ENCODE measurements at places on chromosomes 13 and 19.
A peak's percentile ranks its signal among the peaks of the same experiment; 100 is the strongest.

- no peak for DNase-seq
Measured at GRCh38 chr13:106310291-106310865, 225.1 kb downstream of the EFNB2 start.

- DNase-seq, result no peak
Measured at GRCh38 chr13:40371531-40372125, 294.8 kb downstream of the FOXO1 start.

- no peak for DNase-seq
Measured at GRCh38 chr13:26629260-26629825, 71.9 kb downstream of the WASF3 start.

GRCh38 chr13:20974981-20975585 is 72.5 kb upstream of the XPO4 start:
- no peak for DNase-seq

- peak; percentile 85 for DNase-seq
Measured at GRCh38 chr19:8334458-8335342, 8.4 kb downstream of the KANK3 start.

GRCh38 chr19:46081928-46082727 is 41.3 kb upstream of the IGFL4 start:
- DNase-seq, result peak; percentile 46

DNA sequence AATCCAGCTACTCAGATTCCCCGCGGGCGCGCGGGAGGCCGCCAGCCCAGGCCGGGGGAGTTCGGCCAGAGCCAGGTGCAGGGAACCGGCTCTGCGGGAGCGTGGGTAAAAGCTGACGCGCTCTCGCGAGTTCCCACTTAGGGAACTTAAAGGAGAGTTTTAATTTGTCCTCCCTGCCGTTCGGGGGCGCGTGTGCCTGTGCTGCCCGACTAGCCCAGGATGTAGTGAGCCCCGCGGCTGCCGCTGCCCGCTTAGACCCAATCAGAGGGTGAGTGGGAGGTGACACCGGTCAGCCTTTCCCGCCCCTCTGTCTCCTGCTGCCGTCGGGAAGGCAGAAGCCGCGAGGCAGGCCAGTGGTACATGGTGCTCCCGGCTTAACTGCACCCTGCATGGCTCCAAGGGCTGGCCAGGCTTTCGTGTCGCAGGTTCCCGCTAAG is 36.0 kb upstream of the NEK3 start:
- peak; percentile 67 for DNase-seq

DNA sequence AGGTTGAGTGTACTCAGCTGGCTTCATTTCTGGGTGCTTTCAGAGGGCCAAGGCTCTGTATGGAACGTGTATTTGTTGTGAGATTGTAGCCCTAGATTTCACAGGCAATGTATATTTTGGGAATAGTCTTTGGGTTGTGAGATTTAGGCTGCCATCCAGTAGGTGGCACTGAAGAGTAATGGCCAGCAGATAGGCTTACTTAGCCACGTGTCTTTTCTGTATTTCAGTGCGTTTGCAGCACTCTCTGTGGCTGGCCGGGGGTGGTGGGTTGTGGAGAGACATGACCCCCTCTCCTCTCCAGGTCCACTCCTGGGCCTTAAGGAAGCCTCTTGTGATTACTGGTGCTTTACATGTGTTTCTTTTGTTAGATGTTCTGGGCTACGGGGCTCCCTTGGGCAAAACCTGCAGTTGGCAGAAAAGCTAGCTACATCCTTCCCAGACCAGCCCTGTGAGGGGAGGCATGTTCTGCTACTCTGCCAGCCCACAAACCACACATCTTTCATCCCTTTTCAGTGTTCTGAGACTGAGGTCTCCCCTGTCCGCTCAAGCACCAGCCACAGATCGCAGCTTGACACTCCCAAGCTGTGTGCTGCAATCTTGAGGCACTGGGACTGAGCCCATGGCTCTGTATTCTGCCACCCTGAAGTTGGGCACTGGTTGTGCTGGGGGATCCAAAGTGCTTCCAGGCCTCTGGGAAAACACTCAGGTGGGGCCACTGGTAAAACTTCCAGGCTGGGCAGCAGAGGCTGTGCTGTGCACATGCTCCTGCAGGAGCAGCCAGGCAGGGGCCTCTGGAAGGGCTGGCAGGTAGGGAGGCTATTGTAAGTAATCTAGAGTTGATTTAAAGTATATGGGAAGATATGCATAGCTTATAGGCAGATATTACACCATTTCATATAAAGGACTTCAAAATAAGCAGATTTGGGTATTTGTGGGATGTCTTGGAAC is 1096.8 kb upstream of the PCDH20 start:
- peak; percentile 1 for DNase-seq

- DNase-seq, result no peak
Measured at GRCh38 chr19:48969276-48970138, 4.4 kb downstream of the FTL start.

- peak; percentile 92 for DNase-seq
Measured at GRCh38 chr13:33125821-33126570, 109.8 kb downstream of the KL start.

DNA sequence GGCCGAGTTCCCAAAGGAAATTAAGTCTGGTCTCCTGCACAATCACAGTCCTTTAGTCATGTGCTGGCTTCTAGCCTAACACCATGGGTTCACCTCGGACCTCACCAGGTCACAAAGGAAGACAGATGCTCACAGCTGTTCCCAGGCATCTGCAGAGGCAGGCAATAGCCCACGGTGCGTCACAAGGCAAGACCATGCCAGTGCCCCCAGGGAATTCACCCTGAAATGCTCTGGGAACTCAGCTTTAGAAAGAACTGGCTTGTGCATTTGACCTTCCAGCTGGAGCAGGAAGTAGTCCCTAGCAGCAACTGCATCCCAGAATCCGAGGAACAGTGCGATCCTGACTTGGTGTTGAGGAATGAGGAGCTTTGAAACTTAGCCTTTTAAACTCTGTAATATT is 96.8 kb upstream of the WASF3 start:
- DNase-seq, result no peak

- no peak for DNase-seq
Measured at GRCh38 chr19:14149509-14149994, 13.2 kb upstream of the ASF1B start.

DNA sequence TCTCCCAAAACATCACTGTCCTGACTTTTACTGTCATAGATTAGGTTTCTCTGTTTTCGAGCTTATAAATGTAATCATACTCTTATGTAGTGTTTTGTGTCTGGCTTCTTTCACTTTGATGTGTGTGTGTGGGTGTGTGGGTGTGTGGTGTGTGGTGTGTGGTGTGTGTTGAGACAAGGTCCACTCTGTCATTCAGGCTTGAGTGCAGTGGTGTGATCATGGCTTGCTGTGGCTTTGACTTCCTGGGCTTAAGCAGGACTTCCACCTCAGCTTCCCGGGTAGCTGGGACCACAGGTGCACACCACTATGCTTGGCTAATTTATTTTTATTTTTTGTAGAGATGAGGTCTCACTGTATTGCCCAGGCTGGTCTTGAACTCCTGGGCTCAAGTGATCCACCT is 59.6 kb downstream of the PDS5B start:
- no peak for DNase-seq

DNA sequence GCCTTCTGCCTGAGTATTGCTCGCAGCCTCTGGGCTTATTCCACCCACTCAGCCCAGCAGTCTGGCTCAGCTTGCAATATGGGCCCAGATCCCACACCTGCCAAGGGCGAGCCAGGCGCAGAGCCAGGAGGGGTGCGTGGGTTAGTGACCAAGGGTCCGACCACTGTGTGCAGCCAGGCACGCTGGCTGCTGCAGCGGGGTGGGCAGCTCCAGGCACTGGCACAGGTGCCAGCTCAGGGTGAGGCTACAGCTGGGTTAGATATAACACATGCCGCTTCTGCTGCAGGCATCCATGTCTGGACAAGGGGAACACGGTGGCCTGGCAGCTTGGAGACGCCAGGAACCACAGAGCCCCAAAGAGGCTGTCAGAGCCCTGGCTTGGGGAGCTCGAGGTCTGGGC is 12.6 kb upstream of the URAD start:
- DNase-seq, result no peak

- peak; percentile 93 for DNase-seq
Measured at GRCh38 chr19:48588670-48589401, 17.7 kb upstream of the SPACA4 start.

GRCh38 chr13:23668562-23668961 is 98.3 kb downstream of the TNFRSF19 start:
- DNase-seq, result no peak

GRCh38 chr19:28686756-28687155 is 526.2 kb downstream of the UQCRFS1 start:
- DNase-seq, result no peak

DNA sequence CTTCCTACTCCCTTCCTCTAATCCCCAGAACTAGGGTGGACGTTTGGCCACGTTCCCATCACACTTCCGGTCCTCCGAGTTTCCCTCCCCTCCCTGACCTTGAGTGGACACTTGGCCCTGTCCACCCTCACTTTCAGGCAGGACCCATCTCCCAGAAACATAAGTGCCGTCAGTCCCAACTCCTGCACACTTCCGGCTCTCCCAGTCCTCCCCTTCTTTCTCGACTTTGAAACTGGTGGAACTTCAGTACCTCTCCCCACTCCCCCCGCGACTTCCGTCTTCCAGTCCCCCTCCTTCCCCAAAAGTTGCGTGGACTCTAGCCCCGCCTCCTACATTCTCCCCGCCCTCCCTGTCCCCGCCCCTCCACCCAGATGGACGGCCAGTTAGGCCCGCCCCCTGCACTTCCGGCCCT is 278 bp upstream of the ZNF274 start:
- DNase-seq, result peak; percentile 96

DNA sequence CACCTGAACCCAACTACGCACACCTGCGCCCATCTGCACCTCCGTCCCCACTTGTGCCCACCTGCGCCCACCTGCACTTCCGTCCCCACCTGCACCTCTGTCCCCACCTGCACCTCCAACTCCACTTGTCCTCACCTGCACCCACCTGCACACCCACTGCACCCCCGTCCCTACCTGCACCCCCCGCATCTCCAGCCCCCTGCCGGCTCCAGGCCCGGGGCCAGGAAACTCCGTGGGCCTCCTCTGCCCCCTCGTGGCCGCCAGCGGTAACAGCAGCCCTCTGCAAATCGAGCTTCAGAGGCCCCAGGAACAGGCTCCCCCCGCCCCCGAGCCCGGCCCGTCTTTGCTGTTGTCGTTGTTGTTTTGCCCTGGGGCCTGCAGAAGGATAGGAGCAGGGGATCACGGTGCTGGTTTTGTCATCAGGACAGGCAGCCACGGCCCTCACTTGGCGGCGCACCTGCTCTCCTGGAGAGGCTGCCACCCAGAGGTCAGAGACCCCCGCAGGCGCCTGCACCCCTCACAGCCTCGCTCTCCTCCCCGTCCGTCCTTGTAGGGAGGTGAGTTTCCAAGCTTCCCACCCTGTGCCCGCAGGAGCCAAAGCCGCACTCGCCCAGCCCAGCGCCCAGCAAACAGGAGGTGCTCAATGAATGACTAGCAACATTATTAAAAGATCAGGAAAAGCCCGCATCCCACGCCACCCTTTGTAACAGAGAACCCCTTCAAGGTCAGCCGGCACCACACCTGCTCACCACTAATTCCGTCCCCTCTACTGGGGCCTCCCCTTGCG is 65.4 kb downstream of the GNG7 start:
- DNase-seq, result peak; percentile 75

DNA sequence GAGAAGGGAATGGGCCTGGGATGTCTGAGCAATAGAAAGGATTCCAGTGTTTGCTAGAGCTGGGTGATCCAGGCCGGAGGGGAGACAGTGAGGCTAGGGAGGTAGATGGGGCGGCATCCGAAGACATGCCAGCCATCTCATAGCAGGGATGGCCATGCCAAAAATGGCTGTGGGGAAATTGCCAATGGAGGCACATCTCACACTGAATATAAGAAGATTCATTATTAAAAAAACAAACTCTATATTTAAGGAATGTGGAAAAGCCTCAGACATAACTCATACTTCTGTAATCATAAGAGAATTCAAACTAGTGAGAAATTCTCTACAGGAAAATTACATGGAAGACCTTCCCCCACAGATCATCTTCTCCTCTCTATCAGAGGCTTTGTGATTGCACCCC is 289.2 kb downstream of the FGF9 start:
- no peak for DNase-seq

DNA sequence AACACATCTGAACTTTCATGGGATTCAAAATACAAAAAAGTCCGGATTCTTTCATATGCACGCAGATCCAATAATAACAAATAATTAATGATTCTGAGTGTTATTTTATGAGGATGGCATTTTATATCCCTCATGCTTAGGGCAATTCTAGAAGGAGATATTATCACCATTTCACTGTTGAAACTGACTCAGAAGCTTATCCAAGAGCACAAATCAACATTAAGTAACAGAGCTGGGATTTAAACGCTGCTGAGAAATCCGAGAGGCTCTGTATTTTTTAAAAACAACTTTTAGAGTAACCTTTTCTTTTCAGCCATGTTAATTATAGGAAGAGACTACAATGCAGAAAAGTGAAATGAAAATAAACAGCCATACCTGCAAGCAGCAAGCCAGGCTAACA is 30.3 kb downstream of the ATP7B start:
- DNase-seq, result no peak

GRCh38 chr19:19461671-19462622 is 53.4 kb downstream of the TSSK6 start:
- DNase-seq, result no peak

- peak; percentile 6 for DNase-seq
Measured at GRCh38 chr13:95156208-95156607, 145.0 kb downstream of the ABCC4 start.

GRCh38 chr19:44512326-44513298 is 12.3 kb upstream of the ZNF180 start:
- peak; percentile 57 for DNase-seq

DNA sequence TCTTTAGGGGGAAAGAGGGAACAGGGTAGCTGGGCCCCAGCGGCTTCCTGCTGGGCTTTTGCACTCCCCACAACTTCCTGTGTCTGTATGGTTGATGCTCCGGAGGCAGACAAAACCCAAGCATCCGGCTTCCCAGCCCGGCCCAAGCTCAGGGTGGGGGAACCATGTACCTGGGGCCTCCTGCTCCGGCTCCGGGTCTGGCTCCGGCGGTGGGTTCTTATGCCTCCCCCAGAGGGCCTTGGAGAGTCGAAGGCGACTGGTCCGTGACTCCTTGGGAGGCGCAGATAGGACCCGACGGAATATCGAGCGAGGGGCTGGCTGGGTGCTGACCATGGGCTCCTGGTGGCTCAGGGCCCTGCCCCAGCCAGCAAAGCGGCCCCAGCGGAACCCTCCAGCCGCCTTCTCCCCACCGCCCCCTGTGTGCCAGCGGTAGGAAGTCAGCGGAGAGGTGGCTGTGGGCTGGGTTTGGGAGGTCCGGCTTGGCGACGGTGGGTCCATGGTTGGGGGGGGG is 428 bp downstream of the RASAL3 start:
- no peak for DNase-seq

- DNase-seq, result no peak
Measured at GRCh38 chr19:48239582-48240141, 16.1 kb downstream of the CARD8 start.

- no peak for DNase-seq
Measured at GRCh38 chr13:100517728-100518127, 70.9 kb downstream of the GGACT start.

- no peak for DNase-seq
Measured at GRCh38 chr19:31610018-31610417, 260.8 kb upstream of the TSHZ3 start.

GRCh38 chr19:41288673-41289530 is 21.1 kb upstream of the CCDC97 start:
- no peak for DNase-seq

All from RWPE1 (cell line).